ENCODE measurements at places on chromosomes 11 and 22.

DNA sequence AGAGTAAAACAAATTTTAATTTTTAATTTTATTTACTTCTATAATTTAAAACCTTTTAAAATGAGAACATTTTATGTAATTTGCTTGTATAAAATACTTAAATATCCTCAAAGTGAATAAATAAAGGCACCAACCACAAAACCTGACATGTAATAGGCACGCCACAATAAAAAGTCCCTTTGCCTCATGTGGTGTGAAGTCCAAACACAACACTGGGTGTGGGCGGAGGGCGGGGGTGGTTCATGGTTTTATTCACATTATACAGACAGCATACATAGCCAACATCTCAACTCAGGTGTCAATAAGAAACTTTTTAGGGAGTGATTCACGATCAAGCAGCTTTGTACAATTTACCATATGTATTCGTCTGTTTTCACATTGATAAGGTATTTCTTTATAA is 107.9 kb downstream of the ANO3 start:
- no peak for DNase-seq

DNA sequence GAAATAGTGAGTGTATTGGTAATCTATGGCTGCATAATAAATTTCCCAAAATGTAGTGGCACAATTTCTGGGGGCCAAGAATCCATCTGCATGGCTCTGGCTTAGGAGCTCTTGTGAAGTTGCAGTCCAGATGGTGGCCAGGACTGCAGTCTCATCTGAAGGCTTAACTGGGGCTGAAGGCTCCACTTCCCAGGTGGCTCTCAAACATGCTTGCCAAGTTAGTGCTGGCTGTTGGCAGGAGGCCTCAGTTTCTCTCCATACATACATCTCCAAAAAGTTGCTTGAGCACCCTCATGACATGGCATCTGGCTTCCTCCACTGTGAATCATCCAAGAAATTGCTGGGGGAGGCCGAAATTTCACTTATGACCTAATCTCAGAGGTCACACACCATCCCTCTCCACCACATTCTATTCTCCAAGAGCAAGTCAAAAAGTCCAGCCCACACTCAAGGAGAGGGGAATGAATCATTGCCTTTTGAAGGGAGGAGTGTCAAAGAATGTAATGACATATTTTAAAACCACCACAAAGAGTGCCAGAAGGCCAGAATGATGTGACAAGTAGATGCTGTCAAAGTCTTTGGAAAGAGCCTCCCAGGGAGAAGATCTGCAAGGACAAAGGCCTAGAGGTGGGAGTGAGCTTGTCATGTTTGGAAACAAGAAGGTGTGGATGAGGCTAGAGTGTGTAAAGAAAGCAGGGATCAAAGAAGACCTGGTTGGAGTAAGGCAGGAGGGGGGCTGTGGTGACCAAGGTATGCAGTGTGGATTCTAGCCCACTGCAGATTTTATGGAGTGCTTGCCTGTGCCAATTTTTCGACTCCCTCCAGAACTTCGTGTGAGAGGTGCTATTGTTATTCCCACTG is 566.2 kb downstream of the MIAT start:
- no peak for DNase-seq

DNA sequence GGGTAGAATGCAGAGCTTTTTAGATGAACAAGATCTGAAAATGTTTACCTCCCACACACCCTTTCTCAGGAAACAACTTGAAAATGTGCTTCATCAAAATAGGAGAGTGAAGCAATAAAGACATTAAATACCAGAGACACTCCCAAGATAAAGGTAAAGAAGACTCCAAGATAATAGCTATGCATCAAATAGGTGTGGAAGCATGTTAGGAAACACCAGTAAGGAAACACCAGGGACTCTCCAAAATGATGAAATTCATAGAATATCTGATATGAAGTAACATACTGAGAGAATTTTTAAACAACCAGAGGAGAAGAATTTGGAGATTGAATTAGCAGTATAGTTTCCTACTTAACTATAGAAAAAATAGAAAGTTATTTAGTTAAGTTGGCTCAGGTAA is 57.0 kb downstream of the OR10A6 start:
- DNase-seq = no peak

DNA sequence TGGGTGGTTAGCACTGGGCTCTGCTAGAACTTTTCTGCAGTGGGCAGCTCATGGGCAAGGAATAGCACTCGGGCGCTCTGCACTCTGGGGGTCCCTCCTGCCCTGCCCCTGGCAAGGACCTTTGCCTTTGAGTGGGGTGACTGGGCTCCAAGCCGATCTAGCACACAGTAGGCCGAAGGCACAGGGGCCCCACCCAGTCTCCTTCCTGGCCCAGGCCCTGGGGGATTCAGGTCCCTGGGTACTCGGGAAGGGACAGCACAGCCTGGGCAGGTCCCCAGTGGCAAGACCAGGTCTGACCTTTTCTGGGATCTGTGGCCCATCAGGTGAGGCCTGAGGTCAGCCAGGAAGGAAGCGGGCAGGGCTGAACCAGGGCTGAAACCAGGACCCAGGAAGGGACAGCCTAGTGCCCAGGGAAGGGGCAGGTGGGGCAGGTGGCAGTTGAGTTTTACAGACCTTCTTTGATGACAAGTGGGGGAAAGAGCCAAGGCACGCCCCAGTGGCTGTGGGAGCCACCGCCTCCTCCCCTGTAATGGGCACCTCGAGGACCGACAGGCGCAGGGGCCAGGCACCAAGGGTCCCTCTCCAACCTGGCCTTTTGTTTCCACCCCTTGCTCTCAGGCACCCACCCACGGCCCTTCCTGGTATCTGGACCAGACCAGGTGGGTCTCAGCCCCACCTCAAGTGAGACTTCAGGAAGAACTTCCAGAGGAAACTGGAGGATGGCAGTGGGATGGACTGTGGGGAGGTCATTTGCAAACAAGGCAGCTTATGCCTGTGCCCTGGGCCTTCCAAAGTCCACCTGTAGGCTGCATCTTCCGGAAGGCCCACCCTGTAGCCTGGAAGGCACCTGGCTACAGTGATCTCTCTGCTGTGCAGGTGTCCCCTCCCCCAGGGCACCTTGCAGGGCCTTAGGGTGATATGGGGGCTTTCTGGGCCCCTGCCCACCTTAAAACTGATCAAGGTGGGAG is 883 bp upstream of the AIFM3 start:
- DNase-seq = no peak

GRCh38 chr11:76602431-76602861 is 68.1 kb downstream of the LRRC32 start:
- no peak for DNase-seq

- no peak for DNase-seq
Measured at GRCh38 chr22:23068832-23069385, 1.4 kb upstream of the GNAZ start.

DNA sequence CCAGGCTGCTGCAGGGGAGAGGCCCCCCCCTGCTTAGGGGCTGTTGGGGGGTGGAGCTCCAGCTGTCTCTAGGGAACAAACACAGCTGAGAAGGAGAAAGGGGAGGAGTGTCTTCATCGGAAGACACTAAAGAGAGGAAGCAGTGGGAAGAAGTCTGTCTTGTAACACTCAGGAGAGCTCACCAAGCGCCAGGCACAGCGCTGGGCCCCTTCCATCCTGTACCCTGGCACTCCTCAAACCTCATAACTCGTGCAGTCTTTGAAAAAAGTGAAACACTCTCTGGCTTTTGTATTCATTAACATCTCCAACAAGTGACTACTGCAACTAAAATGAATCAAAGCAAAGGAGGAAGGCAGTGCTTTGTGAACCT is 67.4 kb upstream of the PRDM11 start:
- DNase-seq = no peak

DNA sequence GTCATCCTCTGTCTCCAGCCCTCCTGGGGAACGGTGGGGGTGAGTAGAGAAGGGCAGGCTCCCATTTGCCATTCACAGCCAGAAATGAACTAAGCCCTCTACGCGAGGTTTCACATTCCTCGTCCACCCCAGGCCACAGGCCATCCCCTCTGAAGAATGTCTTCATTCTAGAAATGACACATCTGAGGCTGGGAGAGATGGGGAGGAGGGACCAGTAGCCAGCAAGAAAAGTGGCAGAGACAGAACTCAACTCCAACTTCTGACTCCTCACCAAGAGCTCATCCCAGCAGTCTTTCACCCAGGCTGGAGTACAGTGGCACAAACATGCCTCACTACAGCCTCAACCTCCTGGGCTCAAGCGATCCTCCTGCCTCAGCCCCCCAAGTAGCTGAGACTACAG is 3.4 kb downstream of the CTSF start:
- DNase-seq = no peak

GRCh38 chr11:57055744-57056143 is 67.0 kb downstream of the OR5AK2 start:
- no peak for DNase-seq

- no peak for DNase-seq
Measured at GRCh38 chr22:44620841-44621257, 81.2 kb upstream of the PRR5 start.

- DNase-seq = no peak
Measured at GRCh38 chr22:37775785-37776638, 31.7 kb upstream of the GCAT start.

- DNase-seq = no peak
Measured at GRCh38 chr11:85779956-85780640, 30.8 kb downstream of the SYTL2 start.

- no peak for DNase-seq
Measured at GRCh38 chr11:24134879-24135589, 361.8 kb upstream of the LUZP2 start.

Measured in muscle of arm (tissue), 14 donors.